ENCODE measurements at places on chromosomes 12 and 14.

DNA sequence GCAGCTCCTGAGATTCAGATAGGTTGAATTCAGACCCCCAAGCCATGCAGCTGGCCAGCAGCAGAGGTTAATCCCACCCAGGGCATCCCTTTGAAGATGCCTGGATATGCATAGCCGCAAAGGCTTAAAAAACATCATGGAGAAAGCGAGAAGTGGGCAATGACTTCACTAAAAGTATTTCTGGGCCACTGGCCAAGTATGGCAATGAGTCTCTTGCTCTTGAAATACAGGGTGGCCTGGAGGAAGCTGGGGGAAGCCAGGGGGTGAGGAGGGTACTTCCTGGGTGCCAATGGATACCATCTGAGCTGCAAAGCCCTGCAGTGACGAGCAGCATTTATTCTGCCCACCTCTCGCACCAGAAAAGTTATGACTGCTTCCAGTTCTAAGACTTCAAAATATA, 539.3 kb upstream of the TBX3 start:
- no peak for DNase-seq

DNA sequence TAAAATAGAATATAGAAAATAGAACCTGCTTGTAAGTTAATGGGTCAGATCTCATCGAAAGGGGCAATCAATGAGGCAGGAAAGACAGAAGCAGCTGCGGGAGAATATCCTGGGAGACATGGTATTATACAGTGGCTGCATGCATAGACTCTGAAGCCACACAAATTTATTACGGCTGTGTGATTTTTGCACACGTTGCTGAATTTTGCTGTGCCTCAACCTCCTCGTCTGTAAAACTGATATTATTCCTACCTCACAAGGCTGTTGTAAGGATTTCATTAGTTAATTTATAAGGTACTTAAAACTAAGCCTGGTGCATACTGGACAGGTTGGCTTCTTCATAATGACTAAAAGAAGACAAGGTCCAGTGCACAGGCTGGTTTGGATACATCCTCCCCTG, 52.3 kb downstream of the ARMH4 start:
- DNase-seq: no peak

DNA sequence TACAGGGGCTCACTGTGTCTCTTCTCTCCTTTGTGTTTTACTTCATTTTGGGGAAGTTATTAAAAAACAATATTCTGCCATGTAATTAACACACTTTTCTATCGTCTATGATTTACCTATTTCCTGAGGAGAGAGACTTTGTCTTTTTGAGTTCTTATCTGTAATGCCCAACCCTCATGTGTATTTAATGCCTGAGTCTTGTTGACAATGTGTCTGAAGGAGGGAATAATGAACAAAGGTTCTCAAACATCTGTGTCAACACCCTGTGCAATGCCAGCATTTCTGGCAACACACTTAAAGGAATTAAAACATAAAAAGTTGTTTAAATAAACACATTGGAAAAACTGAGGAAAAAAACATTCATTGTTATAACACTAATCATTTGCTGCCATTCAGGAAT, 147.1 kb downstream of the SLC15A5 start:
- DNase-seq: no peak

- DNase-seq: no peak
Observed at GRCh38 chr14:93073910-93074769, 41.6 kb downstream of the ITPK1 start.

GRCh38 chr12:29187756-29188155, 38.7 kb downstream of the FAR2 start:
- no peak for DNase-seq
